ENCODE measurements at places on chromosomes 3 and 15.

DNA sequence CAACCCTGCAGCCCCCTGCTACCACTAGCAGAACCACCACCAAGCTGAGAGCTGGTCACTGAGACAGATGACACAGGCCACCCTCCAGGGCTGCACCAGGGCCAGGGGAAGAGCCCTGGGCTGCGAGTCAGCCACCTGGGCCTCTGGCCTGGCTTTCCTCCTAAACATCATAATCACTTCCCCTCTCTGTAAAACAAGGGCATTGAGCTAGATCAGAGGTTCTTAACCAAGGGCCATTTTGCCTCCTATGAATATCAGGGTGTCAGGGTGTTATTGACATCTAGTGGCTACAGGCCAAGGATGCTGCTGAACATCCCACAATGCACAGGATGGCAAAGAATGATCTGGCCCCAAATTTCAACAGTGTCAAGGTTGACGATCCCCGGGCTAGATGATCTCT is 25.2 kb downstream of the TLE3 start:
- no peak for DNase-seq

DNA sequence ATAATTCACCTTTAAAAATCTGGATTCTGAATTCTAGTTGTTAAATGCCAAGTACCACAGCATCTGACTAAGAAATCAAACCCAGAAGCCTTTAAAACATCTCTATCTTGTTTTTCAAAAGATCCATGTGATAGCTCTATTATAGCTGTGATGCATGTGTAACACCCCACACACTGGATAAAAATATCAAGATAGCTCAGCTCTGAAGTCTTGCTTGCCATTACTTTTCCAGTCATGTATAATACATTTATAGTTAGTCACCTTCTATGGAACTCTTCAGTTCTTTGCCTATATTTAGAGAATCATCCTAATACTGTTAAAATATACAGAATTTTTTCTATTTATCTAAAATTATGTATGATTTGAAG is 11.6 kb downstream of the ARPP19 start:
- no peak for DNase-seq

GRCh38 chr3:94115482-94115881 is 52.6 kb downstream of the NSUN3 start:
- no peak for DNase-seq

GRCh38 chr3:69671082-69671952 is 67.9 kb upstream of the MITF start:
- DNase-seq, result peak; percentile 45

- no peak for DNase-seq
Measured at GRCh38 chr3:138400651-138401070, 33.8 kb upstream of the ESYT3 start.

- DNase-seq, result no peak
Measured at GRCh38 chr15:51244423-51244869, 94.0 kb downstream of the CYP19A1 start.

- DNase-seq, result no peak
Measured at GRCh38 chr3:34207806-34208205, 409.4 kb downstream of the PDCD6IP start.

DNA sequence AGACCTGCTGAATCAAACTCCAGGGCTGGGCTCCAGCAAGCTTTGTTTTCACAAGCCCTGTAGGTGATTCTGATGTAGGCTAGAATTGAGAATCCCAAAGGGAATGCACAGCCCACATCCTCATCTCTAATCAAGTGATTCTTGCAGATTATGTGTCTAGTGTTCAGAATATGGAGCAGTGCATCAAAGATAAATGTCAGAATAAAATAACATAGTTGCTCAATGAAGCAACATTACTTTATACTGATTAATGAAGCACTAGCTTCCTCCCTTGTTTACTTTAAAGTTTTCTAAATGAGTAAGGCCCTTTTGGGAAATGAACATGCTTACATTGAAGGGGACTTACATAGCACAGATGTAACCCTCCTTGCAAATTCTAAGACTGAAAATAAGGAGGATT is 39.2 kb downstream of the NUP210 start:
- DNase-seq, result no peak

- no peak for DNase-seq
Measured at GRCh38 chr3:113714702-113715101, 18.3 kb upstream of the USF3 start.

DNA sequence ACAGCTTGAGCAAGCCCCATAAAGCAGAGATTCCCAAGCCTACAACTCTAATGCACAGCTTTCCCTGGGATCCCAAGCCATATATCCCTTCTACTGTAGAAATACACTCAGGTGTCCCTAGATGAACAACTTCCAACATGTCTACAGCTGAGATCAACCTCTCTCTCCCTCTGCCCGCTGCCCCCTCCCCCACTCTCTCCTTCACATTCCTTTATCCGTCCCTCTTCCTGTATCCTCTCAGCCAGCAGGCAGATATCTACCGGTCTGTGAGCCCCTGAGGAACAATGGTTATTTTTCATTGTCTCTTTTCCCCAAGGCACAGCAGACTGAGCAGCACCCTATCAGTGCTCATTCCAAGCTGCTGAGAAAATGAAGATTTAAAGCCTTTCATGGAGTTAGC is 138.6 kb downstream of the SUCLG2 start:
- DNase-seq, result no peak

DNA sequence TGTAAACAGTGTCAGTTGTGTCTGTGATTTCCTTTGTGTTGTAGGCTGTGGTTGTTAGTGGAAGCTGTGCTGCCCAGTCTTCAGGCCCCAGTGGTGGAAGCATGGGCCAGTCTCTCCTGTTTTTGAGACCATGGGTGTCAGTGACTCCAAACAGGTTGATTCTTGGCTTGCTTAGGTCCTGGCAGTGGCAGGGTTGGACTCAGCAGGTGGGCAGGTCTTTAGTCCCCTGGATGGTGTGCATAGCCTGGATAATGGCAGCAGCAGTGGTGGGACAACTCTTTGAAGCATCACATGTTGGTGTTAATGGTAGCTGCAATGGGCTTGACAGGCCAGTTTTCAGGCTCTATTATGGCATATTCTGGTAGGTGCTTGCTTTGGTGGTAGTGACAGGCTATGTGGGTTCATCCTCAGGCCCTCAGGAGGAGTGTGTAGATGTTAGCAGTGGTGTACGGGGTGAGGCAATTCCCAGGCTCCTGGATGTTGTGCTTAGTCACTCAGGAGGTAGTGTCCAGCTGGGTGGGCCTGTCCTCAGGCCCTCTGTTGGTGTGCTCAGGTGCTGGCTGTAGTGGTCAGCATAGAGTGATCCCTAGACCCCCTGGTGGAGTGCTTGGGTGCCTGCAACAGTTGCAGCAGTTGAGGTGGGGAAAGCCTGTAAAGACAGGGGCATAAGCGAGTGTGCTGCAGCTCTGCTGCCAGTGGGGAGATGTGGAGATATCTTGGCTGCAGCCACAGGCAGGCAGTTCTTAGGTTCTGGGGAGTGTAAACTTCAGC is 596.7 kb downstream of the PDCD6IP start:
- no peak for DNase-seq

DNA sequence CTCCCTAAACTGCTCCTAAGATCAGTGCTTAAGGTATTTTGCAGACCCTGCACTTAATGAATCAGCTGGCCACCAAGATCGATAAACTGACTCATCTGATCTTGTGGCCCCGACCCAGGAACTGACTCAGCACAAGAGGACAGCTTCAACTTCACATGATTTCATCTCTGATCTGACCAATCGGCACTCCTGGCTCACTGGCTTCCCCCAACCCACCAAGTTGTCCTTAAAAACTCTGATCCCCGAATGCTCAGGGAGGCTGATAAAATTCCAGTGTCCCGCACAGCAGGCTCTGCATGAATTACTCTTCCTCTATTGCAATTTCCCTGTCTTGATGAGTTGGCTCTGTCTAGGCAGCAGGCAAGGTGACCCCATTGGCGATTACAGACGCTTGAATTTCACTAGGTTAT is 13.5 kb downstream of the HTR3E start:
- no peak for DNase-seq

GRCh38 chr3:40329071-40329470 is 19.6 kb downstream of the EIF1B start:
- no peak for DNase-seq

DNA sequence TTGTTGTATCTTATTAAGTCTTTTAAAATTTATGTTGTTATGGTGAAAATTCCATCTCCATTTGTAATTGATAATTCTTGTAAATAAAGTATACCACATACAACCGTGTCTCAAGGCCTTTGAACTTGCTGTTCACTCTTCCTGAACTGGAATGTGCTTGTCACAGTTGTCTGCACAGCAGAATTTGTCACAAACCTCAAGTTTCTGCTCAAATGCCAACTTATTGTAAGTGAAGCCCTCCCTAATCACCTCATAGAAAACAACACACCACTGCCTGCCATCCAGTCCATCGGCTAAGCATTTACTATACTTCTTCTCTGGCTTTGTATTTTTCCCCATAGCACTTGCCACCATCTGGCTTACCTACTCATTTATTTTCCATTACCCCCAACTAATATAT is 192.3 kb downstream of the THRB start:
- DNase-seq, result no peak

GRCh38 chr3:177978946-177979345 is 557.3 kb upstream of the KCNMB2 start:
- no peak for DNase-seq

DNA sequence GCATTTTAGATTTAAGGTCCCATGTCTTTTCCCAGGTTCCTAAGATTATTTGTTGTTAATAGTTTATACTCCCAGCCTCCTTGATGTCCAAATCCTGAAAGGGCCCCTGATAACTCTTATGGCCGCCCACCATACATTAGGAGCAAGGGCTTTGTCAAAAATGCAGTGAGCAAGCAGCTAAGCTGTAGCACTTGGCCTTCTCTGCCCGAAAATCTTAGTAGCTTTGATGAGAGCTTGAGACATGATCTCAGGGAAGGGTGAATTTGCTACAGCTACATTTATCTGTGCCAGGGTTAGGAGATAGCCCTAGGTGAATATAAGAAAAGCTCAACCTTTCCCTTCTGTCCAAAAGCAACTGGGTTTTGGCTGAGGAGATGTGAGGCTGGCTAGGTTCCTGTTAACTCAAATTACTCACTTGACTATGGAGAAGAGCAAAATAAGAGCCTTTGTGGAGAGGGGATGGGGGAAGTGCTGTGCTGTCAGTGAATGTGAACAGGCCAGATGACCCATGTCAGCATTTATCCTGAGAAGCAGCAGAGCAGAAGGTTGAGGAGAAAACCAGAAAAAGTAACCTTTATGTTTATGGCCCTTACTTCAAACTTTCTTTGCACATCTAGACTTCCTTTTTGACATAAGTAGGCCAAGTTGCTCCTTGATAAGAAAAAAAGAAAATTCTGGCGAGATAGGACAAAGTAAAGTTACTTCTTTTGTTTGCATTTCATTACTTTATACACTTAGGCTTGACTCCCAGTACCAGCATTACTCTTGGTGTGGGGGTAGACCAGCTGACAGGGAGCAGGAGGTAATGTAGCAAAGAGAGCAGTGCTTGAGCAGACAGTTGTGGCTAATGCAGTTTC is 21.1 kb downstream of the MAPK6 start:
- peak; percentile 36 for DNase-seq

- DNase-seq, result no peak
Measured at GRCh38 chr3:156174229-156174847, 54.0 kb downstream of the KCNAB1 start.

GRCh38 chr15:61327019-61327631 is 98.0 kb upstream of the RORA start:
- DNase-seq, result no peak

DNA sequence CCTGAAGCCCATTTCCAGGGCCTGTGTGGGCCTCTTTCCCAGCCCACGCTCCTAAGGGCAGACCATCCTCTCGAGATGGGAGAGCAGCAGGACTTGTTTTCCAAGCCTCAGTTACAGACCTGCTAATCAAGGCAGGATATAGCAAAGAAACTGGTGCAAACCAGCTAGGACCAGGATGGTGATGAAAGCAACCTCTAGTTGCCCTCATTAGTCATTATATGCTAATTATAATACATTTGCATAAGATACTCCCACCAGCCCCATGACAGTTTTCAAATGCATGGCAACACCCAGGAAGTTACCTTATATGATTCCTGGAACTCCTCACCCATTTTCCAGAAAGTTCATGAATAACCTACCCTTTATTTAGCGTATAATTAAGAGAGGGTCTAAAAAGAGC is 34.4 kb upstream of the TRH start:
- no peak for DNase-seq

DNA sequence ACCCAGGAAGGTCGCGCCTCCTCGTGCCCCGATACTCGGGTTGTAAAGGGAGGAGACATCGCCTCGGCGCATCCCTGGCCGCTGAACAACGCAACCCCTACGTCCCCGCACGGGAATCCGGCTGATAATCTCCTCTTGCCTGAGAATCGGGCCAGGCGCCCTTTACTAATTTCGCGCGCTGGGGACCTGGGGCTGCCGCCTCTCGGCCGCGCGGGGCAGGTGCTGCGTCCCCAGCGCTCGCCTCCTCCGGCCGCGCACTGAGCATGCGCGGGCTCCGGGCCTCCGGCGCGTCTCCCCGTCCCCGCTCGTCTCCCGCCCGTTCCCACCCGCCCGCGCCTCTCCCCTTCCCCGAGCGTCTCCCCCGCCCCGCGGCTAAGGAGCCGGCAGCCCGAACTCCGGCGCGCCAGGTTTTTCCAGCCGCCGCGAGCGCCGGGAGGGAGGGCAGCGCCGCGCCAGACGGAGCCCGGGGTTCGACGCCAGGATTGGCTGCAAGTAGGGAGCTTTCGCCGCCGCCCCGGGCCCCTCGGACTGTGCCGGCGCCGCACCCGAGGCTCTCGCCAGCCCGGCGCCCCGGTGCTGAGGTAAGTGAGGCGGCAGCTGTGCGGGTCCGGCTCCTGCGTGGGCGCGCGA is at the start of gene CNTN4:
TSS of gene CNTN4 (plus strand) at position 469 of the 630 bp plus-strand sequence.
- no peak for DNase-seq

DNA sequence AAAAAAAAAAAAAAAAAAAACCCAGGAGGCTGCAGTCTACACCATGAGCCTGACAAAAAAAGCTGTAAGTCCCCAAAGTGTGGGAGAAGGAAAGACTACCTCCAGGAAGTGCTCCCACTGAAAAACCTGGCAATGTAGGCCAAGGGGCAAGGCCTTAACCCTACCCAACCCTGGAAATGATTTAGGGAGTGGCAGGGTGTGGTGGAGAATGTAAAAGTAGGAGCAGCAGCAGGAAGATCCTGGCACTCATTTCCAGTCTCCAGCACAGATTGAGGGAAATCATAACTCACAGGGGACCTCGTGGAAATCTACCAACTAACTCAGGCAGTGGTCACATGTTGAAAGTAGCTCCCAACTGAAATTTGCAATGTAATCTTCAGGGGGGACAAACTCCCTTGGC is 839.5 kb downstream of the EPHA3 start:
- no peak for DNase-seq

GRCh38 chr3:52527039-52527731 is 6.5 kb downstream of the NT5DC2 start:
- no peak for DNase-seq

DNA sequence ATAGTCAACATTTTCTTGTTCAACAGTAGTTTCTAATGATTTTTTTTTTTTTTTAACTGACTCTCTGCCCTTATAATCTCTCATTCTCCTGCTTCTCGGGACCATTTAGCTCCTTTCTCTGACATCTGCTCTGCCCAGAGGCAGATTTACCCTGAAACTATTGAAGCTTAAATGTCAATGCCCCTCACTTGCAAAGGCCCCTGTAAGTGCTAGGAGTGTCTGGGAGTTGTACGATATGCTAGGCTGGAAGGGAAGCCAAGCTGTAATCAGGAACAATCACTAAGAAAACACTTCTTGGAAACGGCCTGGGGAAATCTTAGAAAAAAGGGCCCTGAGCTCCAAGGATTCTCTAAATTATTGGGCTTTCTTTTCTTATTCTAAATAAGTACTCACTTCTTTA is 5.8 kb upstream of the PLOD2 start:
- DNase-seq, result no peak

GRCh38 chr15:99735868-99736267 is 2.6 kb upstream of the LYSMD4 start:
- DNase-seq, result no peak

GRCh38 chr3:128390867-128391266 is 75.8 kb downstream of the DNAJB8 start:
- no peak for DNase-seq

GRCh38 chr3:40602778-40603385 is 78.1 kb downstream of the ZNF621 start:
- no peak for DNase-seq
